ENCODE measurements at places on chromosomes 7 and 10.

- DNase-seq: no peak
These were observed 114.7 kb downstream of the CHN2 start for GRCh38 chr7:29309041-29309854.

DNA sequence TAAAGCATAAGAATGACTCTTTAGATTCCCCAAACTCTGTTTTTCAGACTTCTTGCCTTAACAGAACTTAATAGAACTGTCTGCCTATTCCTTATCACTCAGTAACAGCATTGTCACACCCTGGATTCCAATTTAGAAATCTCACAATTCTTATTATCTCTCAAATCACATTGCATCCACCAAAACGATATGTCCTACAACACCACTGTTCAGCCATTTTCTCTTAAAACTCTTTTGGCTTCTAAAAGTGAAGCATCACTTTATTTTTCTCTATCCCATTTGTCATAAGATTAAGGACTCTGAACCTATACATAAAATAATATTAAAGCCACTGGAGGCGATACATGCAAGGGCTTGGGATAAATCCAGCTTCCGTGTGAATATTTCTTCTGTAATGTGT is 1.2 kb upstream of the CPED1 start:
- no peak for DNase-seq

DNA sequence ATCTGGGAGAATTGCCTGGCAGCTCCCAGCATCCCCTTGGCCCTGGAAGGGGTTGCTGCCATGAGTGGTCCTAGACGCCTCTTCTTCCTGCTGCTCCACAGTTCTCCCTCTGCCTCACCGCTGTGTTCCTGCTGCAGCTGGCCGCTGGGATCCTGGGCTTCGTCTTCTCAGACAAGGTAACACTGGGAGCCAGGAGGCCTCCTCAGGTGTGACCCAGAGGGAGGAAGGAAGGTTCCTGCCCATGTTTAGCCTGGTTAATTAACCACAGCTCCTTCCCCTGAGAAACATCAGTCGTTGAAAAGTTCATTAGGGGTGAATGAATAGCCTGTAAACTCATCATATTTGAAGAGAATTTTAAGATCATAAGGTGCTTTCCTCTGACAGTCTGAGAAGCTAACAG is 18.2 kb downstream of the TSPAN33 start:
- DNase-seq: no peak

GRCh38 chr7:45642044-45642443 is 67.9 kb downstream of the ADCY1 start:
- DNase-seq: no peak

GRCh38 chr10:102610441-102610887 is 33.8 kb upstream of the TRIM8 start:
- no peak for DNase-seq

DNA sequence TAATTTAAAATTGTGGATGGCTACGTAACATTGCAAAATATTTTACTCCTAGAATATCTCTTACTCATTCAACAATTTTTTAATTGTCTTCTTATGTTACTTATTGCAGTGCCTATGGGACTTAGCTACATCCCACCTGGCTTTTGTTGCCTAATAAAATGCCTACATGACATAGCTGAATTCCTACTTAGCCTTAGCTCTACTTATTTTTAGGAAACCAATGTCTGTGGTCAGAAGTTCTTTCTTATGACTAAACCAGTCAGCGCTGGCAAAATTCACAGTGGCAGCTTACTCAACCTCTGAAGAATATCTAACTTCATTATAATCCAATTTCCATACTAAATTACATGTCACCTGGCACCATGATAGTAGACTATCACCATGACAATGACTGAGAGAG is 1612.4 kb upstream of the LRRTM3 start:
- DNase-seq: no peak

DNA sequence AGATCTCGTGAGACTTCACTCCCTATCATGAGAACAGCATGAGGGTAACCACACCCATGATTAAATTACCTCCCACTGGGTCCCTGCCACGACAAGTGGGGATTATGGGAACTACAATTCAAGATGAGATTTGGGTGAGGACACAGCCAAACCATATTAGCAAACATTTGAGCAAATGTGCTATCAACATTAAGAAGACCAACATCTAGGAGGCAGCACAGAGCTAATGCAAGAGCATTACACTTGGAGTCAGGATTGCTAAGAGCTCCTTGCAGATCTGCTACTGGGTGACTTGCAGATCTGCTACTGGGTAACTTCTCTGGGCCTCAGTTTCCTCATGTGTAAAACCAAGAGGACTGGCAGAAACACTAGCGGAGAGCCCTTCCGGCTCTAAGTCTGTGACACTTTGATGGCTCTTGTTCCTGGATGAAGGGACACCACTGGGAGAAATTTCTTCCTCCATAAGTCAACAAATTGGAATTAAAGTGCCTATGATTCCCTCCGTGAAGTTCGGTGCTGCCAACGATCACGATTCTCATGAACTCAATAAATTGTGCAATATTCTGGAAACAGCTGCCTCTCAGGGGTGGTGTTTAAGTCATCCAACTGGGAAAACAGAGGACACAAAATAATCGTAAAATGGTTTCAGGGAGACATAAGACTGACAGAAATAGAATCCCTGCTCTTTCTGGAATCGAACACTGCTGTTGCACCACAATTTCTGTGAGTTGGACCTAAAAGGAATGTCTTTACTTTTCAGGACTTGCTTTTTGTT is 115.8 kb upstream of the ITGB1 start:
- no peak for DNase-seq

GRCh38 chr7:151601521-151602305 is 82.0 kb upstream of the RHEB start:
- DNase-seq: no peak

DNA sequence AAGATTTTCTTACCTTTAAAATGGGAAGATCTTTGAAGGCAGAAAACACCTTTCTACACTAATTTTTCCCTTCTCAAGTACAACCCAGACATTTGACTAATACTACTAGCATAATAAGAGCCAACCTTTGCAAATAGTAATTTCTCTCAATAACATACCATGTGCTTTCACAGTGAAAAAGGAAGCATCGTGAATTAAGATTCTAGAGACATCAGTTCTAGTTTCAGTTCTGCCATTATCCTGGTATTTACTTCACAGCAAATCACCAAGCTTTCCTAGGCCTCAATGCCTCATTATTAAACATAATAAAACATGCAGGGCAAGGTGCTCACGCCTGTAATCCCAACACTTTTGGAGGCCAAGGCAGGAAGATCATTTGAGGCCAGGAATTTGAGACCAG is 24.9 kb downstream of the GSAP start:
- DNase-seq: no peak

DNA sequence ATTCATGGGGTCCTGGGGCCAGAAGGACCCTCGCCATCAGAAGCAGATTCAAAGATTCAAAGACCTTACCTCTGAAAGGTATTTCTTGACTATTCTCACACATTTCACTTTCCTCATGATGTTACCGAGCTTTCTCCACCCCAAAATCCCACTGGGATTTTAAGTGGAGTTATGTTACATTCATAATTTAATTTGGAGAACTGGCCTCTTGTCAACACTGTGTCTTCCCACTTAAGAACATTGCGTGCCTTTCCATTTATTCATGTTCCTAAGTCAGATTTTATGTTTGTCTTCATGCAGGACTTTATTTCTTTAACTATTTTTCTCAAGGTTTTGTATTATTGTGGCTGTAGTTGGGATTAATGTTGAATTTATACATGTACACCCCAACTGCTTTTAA is 123.5 kb upstream of the BMPER start:
- no peak for DNase-seq

- DNase-seq: no peak
These were observed 8.1 kb upstream of the FAM107B start for GRCh38 chr10:14782691-14783363.

GRCh38 chr7:33870120-33870519 is 35.2 kb upstream of the BMPER start:
- DNase-seq: no peak

GRCh38 chr10:132275426-132276178 is 32.1 kb downstream of the STK32C start:
- DNase-seq: no peak

- no peak for DNase-seq
These were observed at the start of gene PRSS2 for GRCh38 chr7:142770661-142771352. TSS of gene PRSS2 (plus strand) at chr7:142770970. CDS start at chr7:142770983, 13 bp downstream.

GRCh38 chr10:21458126-21458871 is 67.2 kb downstream of the SKIDA1 start:
- no peak for DNase-seq

DNA sequence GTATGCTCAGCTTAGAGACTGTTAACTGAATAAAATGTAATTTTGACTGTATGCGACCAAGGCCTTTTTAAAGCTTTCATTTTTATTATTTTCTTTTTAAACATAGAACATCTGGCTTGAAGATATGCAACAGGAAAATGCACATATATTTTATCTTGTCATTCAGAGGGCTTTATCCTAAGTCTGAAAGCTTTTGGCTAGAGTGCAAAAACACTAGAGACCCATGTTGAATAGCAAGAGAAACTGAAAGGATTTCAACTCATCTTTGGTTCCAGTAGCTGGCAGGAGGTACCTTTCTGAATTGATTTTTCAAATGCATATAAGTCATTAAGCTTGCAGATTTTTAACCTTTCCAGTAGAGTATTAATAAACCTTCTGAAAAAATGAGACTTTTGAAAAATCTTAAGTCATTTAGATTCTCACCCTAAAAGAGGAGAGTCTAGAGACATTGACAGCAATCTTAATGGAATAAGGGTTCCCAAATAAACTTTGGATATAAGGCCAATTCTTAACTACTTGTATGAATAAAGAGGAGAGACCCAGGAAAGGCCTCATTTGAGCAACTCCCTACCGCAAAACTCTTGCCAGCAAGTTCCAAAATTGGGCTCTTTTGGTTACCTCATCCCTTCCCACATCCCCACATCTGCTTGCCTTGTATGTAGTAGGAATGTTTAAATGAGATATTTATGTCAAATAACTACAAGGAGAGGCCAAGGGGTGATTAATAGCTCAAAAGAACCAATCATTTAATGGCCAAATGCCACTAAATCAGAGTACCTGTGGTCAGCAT is 454.4 kb downstream of the HTR7 start:
- DNase-seq: no peak

DNA sequence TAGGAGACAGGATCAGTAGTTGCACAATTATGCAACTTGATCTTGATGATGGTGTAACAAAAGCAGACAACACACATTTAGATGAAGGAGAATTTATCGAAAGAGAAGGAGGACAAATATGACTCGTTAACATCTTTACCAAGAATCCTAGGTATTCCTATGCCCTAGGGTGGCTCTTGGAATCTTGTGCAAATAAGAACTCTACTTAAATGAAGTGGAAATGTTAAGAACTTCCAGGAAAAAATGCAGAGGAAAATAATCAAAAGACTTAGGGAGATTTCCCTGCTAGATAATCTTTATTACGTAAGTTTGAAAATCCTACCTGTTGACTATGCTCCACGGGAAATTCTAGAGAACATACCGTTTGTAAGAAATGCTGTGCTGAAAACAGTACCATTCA is 485.4 kb downstream of the POM121L12 start:
- DNase-seq: no peak

DNA sequence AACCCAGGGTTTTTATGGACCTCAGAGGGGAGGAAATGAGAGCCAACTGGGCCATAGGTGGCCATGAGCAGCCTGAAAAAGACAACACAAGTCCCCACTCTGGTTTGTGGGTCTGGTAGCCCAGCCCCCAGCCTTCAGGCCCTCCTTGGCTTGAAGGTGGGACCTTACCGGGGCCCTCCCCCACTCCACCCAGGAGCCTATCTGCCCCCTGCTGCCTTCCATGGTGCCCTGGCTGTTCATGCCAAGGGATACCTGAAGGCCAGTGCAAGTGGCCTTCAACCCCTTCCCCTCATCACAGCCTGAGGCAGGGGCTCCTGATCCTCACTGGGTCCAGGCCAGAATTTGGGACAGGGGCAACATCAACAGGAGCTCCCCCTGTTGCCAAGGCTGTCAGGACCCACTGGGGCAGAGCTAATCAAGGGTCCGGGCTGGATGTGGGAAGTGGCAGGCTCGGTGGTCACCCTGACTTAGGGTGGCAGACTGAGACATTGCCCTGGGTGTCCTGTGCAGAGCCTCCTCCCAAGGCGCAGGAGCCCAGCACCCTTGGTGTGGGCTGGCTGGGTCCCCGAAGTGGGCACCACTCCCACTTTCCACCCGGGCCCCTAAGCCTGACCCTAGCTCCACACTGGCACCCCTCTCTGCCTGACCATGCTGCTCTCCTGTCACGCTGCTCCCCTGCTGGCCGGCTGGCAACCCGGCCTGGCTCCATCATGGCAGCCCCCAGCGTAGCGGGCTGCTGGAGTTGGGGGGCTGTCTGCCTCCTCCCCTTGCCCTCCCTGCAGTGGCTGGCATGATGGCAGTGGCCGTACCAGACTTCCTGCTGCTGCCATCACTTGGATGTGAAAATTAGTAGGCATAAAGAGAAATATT is 6.4 kb downstream of the WDFY4 start:
- no peak for DNase-seq

Measured in left ventricle myocardium inferior (tissue), 1 donor.